ENCODE measurements at places on chromosomes 1 and 21. TPM values are rescaled to one million over a fixed set of nuclear protein-coding genes. Genes with fewer than 3 reads are reported as not detected.

GRCh38 chr1:241518476-241519307 lies 863 bp downstream of the FH start:
- no peak for DNase-seq

S100B gene
- not detected for polyA plus RNA-seq

- DNase-seq: no peak
Measured at GRCh38 chr1:78536427-78536826, 45.7 kb downstream of the PTGFR start.

DNA sequence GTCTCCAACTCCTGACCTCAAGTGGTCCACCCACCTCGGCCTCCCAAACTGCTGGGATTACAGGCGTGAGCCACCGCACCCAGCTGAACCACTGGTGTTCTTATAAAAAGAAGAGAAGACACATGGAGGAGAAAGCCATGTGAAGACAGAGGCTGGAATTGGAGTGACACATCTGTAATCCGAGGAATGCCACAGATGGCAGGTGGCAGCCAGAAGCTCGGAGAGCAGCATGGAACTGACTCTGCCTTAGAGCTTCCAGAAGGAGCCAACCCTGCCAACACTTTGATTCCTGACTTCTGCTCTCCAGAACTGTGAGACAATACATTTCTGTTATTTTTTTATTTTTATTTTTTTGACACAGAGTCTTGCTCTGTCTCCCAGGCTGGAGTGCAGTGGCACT lies 59.0 kb upstream of the ATP2B4 start:
- DNase-seq: no peak

DNA sequence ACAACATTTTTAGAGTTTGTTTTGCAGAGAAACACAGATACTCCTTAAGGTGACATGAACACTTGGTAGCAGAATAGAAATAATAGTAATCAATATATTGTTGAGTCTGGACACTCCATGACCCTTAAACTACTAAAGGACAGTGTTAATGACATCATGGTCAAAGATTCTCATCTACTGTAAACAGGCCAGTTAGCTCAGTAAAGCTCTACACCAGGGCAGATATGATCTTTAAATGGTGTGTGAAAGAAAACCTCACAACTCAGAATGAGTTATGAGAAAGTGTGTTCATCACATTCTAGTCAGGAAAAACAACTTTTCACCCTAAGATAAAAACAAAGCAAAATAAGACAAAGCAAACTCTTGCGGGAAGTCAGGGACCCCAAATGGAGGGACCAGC lies 58.1 kb upstream of the ADAMTS5 start:
- DNase-seq: no peak

NBPF8 gene
- 4.7 TPM for polyA plus RNA-seq

ASTN1 gene
- not detected for polyA plus RNA-seq

CFHR5 gene
- polyA plus RNA-seq: not detected
